NCI-H345 (cell line): ENCODE measurements at places on chromosomes 11 and 22.

GRCh38 chr22:44995105-44995514 is 14.7 kb downstream of the PHF21B start:
- DNase-seq: peak; percentile 56

DNA sequence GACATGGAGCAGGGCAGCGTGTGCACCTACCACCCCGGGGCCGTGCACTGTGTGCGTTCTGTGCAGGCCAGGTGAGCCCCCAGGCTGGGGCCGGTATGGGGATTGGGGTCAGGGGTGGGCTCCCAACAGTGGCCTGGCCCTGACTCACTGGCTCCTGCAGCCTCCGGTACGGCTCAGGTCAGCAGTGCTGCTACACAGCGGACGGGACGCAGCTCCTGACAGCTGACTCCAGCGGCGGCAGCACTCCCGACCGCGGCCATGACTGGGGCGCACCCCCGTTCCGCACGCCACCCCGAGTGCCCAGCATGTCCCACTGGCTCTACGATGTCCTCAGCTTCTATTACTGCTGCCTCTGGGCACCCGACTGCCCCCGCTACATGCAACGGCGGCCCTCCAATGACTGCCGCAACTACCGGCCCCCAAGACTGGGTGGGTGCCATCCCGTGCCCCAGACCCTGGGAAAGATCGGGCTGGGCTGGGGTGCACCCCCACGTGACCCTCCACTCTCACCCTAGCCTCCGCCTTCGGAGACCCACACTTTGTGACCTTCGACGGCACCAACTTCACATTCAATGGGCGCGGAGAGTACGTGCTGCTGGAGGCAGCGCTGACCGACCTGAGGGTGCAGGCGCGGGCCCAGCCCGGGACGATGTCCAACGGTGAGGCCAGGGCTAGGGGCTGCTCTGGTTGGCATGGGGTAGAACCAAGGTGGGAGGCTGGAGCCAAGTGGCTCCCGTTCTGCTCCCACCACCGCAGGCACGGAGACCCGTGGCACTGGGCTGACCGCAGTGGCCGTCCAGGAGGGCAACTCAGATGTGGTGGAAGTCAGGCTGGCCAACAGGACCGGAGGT is 4.4 kb downstream of the SUSD2 start:
- no peak for DNase-seq

DNA sequence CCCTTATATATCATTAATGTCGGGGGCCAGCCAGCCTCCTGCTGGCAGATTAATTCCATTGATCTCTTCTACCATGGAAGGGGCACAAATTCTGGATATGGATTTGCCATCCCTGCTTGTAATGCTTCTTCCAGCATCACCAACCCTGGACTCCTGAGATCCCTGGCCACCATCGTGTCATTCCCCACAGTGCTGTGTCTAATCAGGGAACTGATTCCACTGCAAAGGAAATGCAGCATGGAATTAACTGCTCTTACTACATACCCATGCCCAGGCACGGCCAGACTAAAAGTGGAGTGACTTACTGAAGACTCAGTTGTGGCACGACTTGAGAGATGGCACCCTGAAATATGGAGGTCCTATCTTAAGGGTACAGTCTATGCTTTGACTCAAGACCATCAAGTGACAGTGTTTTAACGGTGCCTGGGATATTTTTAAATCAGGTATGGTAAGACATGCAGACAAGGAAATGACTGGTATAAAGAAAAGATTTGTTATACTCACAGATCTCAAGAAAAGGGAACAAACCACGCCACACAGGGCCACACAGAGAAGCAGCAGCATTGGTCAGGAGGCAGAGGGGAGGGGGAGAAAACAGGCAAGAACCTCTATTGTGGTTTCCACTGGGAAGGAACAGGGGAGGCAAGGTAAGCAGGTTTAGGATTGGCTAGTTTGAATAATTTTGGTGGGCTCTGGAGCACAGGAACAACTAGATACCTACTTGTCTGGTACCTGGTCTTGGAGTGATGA is 65.1 kb downstream of the IGLL5 start:
- DNase-seq: no peak

- DNase-seq: no peak
These were observed 15.3 kb downstream of the SULT4A1 start for GRCh38 chr22:43846966-43847365.

DNA sequence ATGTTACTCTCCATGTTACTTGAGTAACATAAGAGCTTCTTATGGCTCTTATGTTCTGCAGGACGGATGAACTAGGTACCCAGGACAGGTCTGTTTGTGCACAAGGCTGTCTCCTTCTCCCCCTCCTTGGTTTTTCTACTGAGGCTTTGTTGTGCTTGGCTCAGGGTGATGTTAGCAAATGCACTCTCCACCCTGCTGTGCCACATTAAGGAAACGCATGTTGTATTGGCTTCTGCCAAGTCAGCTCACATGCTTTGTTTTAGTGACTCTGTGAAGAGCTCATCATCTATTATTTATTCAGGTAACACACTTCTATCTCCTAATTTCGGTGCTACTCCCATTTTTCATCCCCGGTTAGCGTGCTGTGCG is 108.3 kb downstream of the PTPRJ start:
- DNase-seq: peak; percentile 82

- DNase-seq: no peak
These were observed 64.6 kb downstream of the ST3GAL4 start for GRCh38 chr11:126419801-126420697.

DNA sequence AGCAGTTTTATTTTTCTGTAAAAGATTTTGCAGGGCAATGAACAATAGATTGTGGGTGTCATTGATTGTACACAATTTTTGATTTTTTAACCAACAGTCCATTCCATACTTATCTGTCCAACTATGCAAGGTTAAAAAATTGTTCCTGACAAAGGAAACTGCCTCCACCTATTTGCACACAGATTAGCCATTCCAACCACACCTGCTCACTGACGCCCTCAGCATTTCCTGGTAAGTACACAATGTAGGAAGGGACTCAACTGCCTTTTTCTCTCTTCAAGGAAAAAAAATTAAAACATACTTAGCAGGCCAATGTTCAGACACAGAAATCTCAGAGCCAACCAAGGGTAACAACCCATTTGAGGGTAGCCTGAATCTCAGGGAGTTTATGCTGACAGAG is 4.3 kb upstream of the FUT4 start:
- no peak for DNase-seq

- peak; percentile 66 for DNase-seq
These were observed 29.6 kb downstream of the TRIM29 start for GRCh38 chr11:120108154-120108784.

- no peak for DNase-seq
These were observed at the start of gene GAL for GRCh38 chr11:68684385-68685356. TSS of gene GAL (plus strand) at chr11:68684544. CDS start at chr11:68684924, 380 bp downstream.

DNA sequence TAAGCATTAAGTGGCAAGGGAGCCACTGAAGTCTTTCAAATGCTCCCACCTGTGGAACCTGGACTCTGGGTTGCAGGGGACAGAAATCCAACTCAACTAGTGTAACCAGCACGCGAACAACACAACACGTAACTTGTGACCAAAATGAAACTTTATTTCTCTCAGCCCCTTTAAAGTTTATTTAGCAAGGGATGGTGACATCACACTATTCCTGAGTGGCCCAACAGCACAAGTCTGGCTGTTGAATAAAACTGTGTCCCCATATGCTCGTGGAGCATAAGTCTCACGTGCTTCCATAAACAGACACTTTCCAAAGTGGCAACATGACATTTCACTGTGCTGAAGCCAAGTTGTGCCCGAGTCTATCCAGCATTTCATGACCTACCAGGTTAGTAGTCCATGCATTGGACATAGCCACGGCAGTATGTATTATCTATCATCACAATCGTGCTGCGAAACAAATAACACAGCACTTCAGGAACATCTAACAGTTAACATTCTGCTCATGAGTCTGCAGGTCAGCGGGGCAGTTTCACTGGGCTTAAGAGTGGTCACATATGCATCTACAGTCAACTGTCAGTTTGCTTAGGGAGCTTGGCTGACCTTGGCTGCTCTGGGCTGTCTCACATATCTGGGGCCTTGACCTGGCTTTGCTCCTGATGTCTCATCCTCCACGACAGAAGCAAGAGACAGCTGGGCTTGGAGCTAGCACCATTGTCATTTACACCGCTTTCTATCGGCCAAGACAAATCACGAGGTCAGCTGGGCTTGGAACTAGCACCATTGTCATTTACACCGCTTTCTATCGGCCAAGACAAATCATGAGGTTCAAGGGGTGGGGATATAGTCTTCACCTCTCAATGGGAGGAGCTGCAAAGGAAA is 35.0 kb upstream of the LMO2 start:
- no peak for DNase-seq

GRCh38 chr11:35009944-35010342 is 93.5 kb downstream of the PDHX start:
- DNase-seq: no peak

DNA sequence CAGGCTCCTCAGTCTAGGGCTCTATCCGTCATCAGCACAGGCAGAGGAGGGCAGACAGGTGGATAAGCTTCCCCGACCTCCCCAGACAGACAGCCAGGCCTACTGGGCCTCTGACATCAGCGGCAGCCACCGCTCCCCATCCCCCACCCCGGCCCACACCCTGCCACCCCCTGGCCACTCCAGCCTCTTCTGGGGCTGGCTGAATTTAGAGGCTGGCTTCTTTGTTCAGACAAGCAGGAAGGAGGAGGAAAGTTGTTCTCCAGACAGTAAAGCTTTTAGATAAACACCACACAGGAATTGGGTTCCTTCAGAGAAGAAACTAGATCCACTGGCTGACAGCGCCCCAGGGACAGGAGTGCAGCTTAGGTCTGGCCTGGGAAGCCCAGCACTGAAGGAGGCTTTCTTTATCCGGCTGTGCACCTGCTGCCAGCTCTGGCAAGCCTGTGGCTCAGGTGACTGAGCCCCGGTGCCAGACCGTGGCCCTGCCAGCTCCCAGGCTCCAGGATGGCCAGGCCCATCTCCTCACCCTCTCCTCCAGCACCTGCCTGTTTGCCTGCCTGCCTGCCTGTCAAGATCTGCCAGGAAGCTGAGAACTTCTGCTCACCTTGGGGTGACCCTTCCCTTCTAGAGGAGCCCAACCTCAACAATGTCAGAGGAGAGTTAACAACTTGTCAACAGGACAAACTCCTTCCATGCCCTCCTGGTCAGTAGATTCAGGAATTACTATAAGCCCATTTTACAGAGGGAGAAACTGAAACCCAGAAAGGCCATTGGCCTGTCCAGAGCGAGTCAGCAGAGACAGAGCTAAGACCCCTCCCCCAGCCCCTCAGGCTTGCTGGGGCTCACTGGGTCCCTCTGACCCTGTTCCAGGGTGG is 44.0 kb upstream of the KLHL35 start:
- DNase-seq: peak; percentile 53

GRCh38 chr22:47225080-47225930 is 462.9 kb downstream of the TBC1D22A start:
- DNase-seq: no peak

GRCh38 chr22:47808886-47809620 is 1046.6 kb downstream of the TBC1D22A start:
- DNase-seq: no peak

DNA sequence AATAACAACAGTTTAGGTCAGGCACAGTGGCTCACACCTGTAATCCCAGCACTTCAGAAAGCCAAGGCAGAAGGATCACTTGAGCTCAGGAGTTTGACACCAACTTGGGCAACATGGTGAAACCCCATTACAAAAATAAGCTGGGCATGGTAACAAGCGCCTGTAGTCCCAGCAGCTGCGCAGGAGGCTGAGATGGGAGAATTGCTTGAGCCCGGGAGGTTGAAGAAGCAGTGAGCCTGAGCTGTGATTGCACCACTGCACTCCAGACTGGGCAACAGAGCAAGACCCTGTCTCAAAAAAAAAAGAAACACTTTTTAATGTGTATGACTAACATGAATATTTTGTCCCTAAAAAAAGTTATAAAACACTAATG is 24.5 kb upstream of the TFIP11 start:
- no peak for DNase-seq

- peak; percentile 11 for DNase-seq
These were observed 489.5 kb downstream of the DLG2 start for GRCh38 chr11:85137597-85137996.

- DNase-seq: no peak
These were observed 170.1 kb upstream of the B3GAT1 start for GRCh38 chr11:134581966-134582769.

DNA sequence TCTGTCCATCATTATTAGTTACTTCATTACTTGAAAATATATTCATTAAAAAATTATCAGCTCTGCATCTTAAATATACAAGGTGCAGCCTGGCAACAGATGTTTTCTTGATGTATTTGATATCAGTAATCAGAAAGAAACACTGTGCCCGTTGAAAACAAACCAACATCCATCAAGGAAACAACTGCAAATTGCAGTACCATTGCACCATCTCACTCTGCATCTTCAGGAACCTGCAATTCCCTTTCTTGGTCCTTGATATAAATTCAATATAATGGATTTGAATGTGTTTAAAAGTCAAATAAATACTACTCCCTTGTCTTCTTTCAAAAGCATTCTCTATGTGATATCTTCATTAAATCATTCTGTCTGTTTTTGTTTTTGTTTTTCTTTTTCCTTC is 1131.2 kb downstream of the FAM181B start:
- no peak for DNase-seq

- DNase-seq: no peak
These were observed 21.9 kb downstream of the CASP12 start for GRCh38 chr11:104876324-104876723.

DNA sequence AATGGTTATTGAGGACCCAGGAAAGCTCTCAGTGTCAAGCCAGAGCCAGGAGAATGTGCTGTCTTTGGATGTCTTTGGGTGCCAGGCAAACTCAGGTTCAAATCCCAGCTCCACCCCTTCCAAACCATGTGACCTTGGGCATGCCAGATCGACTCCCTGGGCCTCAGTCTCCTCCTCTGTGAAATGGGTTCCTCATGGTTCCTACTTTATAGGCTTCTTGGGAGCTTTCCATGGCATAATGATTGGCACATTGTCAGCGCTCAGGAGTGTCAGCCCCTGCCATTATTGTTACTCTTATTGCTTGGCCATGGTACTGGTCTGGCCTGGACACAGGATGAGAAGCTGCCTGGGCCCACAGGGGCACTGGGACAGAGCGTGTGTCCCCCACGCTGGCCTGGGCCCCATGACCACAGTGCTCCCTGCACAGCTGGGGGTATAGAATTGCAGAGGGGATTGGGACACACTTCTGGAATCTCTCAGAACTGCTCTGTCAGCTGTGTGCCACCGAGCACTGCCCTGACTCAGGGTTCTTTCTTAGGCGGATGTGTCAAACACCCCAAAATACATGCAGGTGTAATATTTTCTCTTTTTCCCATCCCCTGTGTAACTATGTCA is 37.6 kb upstream of the CRYBB3 start:
- no peak for DNase-seq
